ENCODE measurements at places on chromosomes 12 and 14.

- no peak for DNase-seq
Observed at GRCh38 chr12:109589240-109589590, 15.6 kb downstream of the MVK start.

DNA sequence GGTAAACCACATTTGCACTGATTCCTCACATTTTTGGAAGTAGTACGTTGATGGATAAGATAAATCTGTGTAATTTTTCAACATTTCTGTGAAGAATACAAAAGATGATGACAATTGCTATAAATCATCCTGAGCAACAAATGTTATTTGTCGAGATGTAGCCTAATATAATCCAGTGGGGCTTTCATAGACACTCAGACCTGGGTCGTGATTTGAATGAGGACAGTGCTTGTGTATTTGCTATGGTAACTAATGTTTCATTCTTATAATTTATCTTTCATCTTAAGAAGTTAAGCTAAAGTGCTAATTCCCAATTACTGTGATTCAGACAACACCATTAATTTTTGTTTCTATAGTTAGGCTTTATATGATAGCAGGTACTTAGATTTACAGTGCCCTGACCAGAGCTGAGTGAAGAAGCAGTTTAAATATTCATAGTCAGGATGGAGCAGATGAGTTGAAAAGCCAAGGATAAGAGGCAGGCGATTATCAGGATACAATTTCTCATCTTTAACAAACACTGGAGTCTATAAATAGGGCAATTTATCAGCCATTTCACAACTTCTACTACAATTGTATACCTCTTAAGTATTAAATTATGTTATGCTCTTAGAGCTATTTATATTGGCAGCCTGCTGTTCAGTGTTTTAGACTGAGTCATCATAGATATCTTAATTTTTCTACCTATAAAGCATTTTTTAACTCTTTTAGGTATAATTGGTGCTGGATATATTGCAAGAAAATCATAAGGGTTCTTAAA, 359.9 kb downstream of the TRHDE start:
- no peak for DNase-seq

- no peak for DNase-seq
Observed at GRCh38 chr14:95765051-95765450, 51.1 kb upstream of the TCL1A start.

- DNase-seq, result no peak
Observed at GRCh38 chr14:30221546-30221945, 293.9 kb upstream of the PRKD1 start.

- no peak for DNase-seq
Observed at GRCh38 chr14:29236848-29237247, 470.3 kb downstream of the FOXG1 start.

DNA sequence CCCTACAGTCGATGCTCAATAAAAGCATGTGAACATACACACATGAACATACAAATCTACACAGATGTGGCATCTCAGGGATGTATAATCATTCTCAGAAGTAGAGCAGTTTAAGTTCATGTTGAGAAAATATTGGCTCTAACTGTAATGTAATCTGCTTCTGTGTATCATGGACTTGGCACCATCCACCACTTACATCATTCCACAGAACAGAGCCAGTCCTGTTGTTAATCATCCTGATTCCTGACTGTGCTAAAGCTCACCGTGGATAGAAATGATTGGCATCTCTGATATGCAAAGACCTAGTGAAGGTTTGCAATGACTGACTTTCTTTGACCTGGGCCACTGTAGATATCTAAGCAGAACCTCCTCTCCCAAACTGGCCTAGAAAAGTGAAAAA, 1141.3 kb downstream of the BCL11B start:
- DNase-seq, result no peak

- no peak for DNase-seq
Observed at GRCh38 chr12:4862809-4863208, 46.9 kb upstream of the KCNA1 start.

DNA sequence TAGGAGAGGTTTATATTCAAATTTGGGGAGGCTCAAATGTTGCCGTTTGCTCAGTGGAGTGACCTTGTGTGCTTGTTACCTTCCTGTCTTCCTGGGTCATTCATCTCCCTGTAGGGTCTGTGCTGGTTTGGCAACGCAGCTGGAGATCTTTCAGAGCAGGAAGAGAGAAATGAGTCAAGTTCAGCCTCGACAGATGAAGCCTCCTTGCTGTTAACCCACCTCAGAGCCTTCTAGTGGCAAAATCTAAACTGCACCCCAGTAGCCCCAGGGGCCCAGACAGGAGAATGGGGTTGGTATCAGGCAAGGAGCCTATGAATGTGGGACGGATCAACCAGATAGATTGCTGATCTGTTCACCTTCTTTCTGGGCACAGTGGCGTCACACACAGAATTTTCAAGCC, 999.3 kb downstream of the VRK1 start:
- DNase-seq, result no peak

DNA sequence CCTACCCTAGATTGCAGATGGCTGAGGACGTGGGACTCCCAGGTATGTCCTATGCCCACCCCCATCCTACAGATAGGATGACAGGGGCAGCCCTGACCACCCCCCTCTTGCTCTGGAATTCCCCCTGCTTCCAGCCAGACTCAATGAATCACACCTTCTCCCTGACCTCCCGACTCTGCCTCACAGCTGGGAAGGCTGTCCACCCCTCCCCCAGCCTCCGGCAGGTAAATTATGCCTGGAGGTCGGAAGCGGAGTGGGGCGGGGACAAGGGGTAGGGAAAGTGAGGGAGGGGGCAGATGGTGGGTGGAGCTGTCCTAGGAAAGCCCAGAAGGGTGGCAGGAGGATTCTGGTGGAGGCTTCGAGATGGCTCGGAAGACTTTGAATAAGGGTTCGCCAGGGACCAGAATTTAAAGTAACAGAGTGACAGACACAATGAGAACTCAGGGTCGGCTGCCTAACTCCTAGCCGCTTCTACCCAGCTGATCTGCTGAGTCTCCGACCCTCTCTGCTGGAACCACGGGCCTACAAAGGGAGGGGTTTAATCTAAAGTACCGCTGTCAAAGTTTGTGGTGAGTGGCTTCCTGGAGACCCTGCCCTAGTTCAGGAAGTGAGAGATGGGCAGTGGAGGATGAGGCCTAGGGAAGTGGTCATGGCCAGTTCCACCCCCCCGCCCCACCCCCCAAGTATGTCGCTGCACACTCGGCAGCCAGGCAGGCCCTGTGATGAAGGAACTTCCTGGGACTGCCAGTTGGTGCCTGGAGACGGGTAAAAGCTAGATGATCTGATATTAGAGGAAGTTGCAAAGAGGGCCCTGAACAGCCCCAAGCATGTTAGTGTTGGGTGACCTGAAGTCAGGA, 4.2 kb downstream of the PLEKHG3 start:
- DNase-seq, result no peak

GRCh38 chr12:97426492-97427116, 36.0 kb upstream of the RMST start:
- DNase-seq, result peak; percentile 1

DNA sequence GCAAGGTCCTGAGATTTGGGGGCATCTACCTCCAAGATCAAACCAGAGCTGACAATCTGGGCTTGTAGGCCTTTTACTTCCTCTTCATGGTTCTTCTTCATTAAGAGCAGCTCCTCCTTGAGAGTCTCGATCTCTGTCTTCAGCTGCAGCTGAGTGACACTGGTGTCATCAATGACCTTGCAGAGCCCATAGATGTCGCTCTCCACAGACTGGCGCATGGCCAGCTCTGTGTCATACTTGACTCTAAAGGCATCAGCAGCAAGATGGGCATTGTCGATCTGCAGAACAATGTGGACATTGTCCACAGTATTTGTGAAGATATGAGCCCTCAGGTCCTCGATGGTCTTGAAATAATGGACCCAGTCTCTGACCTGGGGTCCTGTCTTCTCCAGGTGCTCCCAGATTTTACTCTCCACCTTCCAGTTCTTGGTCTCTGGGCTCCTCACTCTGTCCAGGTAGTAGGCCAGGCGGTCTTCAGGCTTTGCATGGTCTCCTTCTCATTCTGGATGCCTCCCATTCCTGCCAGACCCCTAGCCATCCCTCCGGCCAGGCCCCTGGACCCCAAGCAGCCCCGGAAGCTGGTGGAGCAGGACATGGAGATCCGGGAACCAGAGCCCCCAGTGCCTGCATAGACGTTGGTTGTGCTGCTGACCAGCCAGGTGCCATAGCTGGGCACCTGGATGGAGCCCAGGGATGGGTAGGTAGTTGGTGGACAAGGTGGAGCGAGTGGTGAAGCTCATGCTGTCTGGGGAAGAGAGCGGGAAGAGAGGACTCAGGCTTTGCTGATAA, 141.0 kb downstream of the MSRB3 start:
- DNase-seq, result no peak

- DNase-seq, result no peak
Observed at GRCh38 chr14:103367995-103368394, 17.2 kb upstream of the MARK3 start.
